ENCODE measurements at places on chromosomes 6 and 20. TPM values are rescaled to one million over a fixed set of nuclear protein-coding genes. Genes with fewer than 3 reads are reported as not detected.

GRCh38 chr6:1415416-1416063 lies 26.2 kb downstream of the FOXF2 start:
- no peak overlapping the region for H3K27ac ChIP-seq
- no peak overlapping the region for H3K4me3 ChIP-seq
- no peaks in the 10 kb centered on the region for H3K36me3 ChIP-seq
- DNase-seq = no peak
- H3K27me3 ChIP-seq = peaks cover 25% of the 10 kb centered on the region

GRCh38 chr6:43682724-43683429 lies 4.7 kb downstream of the MRPS18A start:
- H3K4me1 ChIP-seq = peaks cover 35% of the 10 kb centered on the region
- no peaks in the 10 kb centered on the region for H3K27me3 ChIP-seq
- H3K36me3 ChIP-seq = peaks cover 24% of the 10 kb centered on the region
- H3K4me3 ChIP-seq = no peak overlapping the region

FAM83D gene
- total RNA-seq = 28.4 TPM

DNA sequence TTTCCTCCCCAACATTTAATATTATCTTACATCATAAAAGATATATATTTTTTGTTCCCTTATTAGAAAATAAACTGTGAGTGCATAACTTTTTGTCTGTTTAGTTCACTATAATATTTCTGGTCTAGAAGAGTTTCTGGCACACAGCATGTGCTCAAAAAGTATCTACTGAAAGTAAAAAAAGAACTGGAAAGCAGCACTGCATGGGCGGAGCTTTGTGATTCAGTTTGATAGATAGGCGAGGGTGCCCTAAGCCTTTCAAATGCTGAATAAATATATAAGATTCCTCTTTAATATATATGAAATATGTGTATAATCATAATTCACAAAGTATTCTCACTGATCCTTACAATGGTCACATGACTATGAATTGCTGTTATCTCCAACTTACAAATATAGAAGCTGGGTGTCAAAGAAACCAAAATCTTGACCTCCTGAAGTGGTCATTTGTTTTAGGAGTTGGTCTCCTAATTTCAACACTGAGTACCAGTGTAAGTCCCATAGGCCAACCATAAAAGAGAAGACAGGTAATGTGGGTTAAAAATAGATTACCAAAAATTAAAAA lies 50.8 kb downstream of the OR2B2 start:
- H3K4me3 ChIP-seq = no peak overlapping the region
- H3K36me3 ChIP-seq = peaks cover 8% of the 10 kb centered on the region
- H3K27me3 ChIP-seq = peaks cover 15% of the 10 kb centered on the region
- no peak for DNase-seq

OTOR gene
- not detected for total RNA-seq
